Right atrium auricular region (tissue), 2 donors: ENCODE measurements at places on chromosomes 11 and 22. TPM values are rescaled to one million over a fixed set of nuclear protein-coding genes. Genes with fewer than 3 reads are reported as not detected.
A peak's percentile ranks its signal among the peaks of the same experiment; 100 is the strongest.

Gene OR5D18
- not detected for total RNA-seq

Gene LMO2
- 13.1 TPM for total RNA-seq

Gene PNPLA3
- 0.16 TPM for total RNA-seq

Gene DCDC1
- 0.15 TPM for total RNA-seq

Gene CD3D
- 1.5 TPM for total RNA-seq

DNA sequence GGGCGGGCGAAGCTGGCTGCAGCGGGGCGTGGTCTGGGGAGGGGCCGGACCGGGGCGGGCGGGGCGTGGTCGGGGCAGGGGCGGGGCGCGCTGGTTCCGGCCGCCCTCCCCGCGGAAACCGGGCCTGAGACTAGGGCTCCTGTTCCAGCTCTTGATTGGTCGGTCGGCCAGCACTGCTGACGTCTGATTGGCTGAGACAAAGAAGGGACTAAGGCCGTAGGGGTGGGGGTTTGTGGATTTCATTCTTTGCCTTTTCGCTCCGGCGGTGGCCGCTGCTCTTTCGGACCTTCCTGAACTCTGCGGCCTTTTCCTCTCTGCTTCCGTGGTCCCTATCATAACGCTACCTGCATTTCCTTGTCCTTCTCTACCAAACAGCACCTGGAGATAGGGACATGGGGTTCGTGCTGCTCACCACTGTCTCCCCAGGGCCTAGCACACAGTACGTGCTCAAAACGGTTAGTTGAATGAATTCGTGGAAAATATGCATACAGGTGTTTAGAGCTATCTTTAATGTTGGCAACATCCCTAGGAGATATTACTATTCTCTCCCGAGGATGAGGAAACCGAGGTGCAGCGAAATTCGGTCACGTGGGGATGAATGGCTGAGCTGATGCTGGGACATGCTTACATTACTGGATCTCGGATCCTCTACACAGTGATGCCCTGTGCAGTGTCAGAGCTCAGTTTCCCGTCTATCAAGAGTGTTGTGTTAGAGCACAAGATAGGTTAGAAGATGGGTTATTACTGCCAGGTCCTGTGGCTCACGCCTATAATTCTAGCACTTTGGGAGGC lies 62.8 kb downstream of the NFAM1 start:
- H3K36me3 ChIP-seq = no peaks in the 10 kb centered on the region
- H3K27me3 ChIP-seq = no peaks in the 10 kb centered on the region
- peak; percentile 96 for DNase-seq
- H3K4me1 ChIP-seq = no peaks in the 10 kb centered on the region
- H3K27ac ChIP-seq = no peak overlapping the region
- H3K4me3 ChIP-seq = peak overlapping the region; percentile 63

DNA sequence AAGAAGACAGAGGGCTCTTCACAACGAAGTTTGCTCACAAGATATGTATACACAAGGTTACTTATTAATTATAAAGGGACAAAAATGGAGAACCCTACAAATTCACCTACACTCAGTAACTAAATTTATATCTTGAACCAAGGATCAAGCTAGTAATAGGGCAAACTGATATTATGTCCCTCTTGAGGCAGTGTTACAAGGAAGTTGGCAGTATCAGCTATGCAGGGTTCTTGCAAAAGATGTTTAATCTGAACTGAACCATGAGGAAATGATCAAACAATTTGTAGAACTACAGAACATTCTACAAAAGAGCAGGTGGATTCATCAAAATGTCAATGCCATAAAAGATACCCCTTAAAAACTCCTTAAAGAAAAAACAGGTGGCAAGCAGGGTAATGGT lies 10.7 kb downstream of the CADM1 start:
- no peak overlapping the region for H3K4me3 ChIP-seq
- H3K27ac ChIP-seq = no peak overlapping the region
- no peaks in the 10 kb centered on the region for H3K27me3 ChIP-seq

DNA sequence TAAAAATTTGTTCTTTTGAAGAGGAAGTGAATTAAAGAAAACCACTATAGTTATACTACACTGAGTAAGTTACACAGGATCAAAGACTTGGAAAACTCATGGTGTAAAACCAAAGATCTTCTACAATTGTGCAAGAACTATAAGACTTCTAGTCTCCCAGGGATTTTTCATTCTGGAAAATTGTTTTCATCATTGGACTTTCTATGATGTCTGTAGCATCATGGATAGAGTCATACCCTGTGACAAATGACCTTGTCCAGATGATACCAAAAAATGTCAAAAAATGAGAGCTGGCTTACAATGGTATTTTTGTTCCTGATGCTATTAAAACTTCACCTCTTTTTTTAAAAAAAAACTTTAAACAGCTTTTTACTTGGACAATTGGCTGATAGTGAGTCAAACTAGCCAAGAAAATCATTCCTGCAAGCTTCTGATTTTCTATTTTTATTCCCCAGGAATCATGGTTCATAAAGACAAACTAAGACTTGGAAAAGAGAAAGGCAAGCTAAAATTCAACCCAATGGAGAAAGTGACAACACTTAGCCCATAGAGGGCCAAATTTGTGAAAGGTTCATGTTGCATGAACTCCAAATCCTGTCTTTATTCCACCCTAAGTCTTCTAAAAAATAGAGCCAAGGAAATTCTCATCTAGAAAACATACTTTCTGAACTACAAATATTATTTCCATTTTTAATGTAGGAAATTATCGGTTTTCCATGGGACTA lies 30.7 kb downstream of the ME3 start:
- no peaks in the 10 kb centered on the region for H3K36me3 ChIP-seq
- H3K4me1 ChIP-seq = no peaks in the 10 kb centered on the region
- no peaks in the 10 kb centered on the region for H3K27me3 ChIP-seq
- DNase-seq = no peak
- H3K4me3 ChIP-seq = no peak overlapping the region

DNA sequence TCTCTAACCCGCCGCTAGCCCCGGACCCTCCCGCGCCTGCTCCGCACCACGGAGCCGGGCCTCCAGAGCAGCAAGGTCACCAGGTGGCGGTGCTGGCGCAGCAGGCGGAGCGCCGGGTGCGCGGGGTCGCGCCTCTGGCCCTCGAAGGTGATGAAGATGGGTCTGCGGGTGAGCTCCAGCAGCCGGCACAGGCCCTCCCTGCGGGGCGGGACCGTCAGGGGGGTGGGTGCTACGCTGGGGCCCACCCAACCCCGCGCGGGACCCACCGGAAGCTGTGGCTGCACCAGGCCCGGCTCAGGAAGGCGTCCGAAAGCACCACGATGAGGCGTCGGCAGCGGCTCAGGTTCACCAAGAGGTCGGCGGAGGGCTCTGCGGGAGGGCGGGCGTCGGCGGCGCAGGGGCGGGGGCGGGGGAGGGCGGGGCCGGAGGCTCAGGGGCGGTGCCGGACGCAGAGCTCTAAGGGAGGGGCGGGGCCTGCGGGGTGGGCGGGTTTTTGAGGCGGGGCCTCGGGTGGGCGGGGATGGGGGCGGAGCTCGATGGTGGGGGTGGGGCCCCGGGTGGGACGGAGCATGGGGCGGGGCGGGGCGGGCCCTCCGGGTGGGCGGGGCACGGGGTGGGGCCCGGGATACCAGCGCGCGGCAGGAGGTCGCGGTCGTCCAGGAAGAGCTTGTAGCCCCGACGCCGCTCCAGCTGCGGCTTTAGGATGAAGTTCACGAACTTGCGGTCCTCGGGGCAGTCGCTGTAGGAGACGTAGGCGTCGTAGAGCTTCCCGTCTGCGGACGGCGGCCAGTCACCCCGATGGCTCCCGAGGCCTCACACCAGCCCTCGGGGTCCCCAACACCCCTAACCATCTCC lies 7.8 kb downstream of the SIGIRR start:
- H3K4me3 ChIP-seq = peak overlapping the region; percentile 69
- H3K27me3 ChIP-seq = no peaks in the 10 kb centered on the region
- no peaks in the 10 kb centered on the region for H3K4me1 ChIP-seq
- H3K36me3 ChIP-seq = no peaks in the 10 kb centered on the region
- DNase-seq = peak; percentile 79
- H3K27ac ChIP-seq = peak overlapping the region; percentile 77

DNA sequence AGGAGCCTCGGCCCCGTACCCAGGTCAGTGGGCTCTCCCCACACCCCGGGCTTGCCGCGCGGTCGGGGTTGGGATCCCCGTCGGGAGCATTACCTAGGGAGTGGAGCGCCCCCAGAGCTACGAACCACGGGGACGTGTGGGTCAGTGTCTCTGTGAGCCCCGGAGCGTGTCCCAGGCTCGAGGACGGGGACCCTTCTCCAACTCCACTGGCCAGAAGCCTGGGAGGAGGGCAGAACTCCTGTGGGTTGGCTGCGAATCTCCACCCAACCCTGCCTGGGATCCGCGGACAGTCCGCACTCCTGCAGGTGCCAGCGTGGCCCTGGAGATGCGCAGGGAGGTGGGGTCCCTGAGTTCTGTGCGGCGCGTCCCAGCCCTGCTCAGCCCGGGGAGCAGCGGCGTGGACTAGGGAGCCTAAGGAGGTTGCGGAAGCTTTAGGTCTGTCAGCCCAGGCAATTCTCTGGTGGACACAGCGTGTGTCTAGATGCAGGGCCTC lies 346 bp downstream of the PPFIBP2 start:
- H3K27me3 ChIP-seq = no peaks in the 10 kb centered on the region
- H3K4me1 ChIP-seq = no peaks in the 10 kb centered on the region
- H3K27ac ChIP-seq = peak overlapping the region; percentile 92
- no peak for DNase-seq

DNA sequence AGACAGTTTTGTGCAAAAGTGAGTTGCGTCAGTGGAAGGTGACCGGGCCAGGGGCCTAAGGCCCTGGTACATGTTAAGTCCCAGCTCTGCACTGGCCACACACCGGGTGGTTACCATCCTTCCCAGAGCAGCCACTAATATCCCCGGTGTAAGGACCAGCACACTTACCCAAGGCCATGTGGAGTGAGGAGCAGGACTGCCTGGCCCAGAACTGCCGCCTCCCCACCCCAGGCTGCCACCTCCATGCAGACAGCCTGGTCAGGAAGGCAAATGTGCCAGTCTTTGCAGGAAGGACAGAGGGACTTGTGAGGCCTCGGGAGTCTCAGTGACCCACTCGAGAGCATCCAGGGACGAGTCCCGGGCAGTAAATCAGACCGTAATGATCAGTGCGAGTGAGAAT lies 102.9 kb downstream of the MORC2 start:
- DNase-seq = no peak
- no peaks in the 10 kb centered on the region for H3K36me3 ChIP-seq
- no peak overlapping the region for H3K4me3 ChIP-seq
- no peaks in the 10 kb centered on the region for H3K4me1 ChIP-seq
- no peaks in the 10 kb centered on the region for H3K27me3 ChIP-seq

DNA sequence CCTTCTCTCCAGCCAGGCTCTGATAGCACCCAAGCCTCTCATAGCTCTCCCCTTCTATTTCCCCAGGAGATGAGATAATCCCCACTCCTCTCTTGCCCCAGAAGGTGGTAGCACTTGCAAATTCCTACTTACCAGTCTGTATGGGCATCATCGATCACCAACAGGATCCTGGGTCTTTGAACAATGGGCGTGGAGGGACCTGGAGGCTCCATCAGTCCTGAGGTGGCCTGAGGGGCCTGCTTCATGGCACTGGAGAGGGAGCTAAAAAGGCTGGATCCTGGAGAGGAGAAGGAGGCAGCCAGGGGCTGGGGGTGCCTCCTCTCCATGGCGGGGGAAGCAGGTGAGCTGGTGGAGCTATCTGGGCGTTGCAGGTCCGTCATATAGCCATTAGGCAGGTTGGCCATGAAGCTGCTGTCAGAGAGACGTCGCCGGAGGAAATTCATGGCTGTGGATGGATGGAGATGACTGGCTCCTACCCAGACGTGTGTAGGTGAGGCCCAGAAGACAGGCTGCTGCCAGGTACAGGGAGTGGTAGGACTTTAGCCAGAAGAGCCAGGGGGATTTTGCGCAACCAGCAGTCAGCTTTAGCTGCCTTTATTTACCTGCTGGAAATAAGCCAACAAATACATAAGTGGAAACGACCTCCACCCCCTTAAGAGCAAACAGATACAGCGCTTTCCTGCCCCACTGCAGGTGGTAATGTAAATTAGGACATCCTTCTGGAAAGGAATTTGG lies 51.8 kb downstream of the SYN3 start:
- H3K4me3 ChIP-seq = no peak overlapping the region
- H3K27ac ChIP-seq = no peak overlapping the region
- DNase-seq = peak; percentile 16

DNA sequence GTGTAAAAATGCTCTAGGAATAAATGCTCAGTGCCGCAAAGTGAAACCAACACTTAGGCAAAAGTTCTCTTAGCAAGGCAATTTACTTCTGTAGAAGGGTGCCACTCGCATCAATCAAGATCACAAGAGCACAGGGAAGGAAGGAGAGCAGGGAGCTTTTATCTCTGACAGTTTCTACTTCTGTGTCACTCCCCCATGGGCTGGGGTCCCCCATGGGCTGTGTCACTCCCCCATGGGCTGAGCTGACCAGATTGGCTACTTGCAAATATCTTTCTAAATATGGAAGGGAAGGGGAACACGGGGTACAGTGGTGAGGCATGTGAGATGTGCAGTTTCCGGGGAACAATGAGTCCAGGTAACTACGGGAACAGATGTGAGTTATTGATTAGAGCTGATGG lies 397 bp downstream of the OR52N2 start:
- DNase-seq = no peak
- H3K27ac ChIP-seq = no peak overlapping the region
- H3K27me3 ChIP-seq = no peaks in the 10 kb centered on the region
- H3K4me3 ChIP-seq = peak overlapping the region; percentile 53
- no peaks in the 10 kb centered on the region for H3K4me1 ChIP-seq

DNA sequence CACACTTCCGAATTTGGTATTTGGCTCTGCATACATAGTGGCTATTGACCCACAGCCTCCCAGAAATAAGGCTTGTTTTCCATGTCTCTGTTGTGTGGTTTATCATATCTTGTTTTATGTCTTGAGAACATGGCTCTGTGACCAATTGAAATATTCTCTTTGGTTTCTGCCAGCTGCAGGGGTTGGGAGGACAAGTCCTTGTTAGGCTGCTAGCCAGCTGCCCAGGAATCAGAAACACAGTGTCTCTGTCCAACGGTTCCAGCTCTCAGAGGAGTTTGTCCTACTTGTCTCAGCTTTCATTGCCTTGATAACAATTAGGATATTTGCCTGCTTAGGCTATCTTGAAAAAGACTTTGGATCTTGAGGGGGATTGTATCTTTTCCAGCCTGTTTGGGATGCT lies 6.0 kb upstream of the SLC7A4 start:
- H3K4me1 ChIP-seq = no peaks in the 10 kb centered on the region
- H3K27ac ChIP-seq = no peak overlapping the region
- no peaks in the 10 kb centered on the region for H3K36me3 ChIP-seq
- no peak overlapping the region for H3K4me3 ChIP-seq
- no peak for DNase-seq
- no peaks in the 10 kb centered on the region for H3K27me3 ChIP-seq
